ENCODE measurements at places on chromosomes 11 and 22.
A peak's percentile ranks its signal among the peaks of the same experiment; 100 is the strongest.

- DNase-seq: no peak
Measured at GRCh38 chr11:8597182-8597581, 3.2 kb upstream of the STK33 start.

- DNase-seq: no peak
Measured at GRCh38 chr11:117180661-117181585, 2.4 kb downstream of the SIDT2 start.

- DNase-seq: peak; percentile 79
Measured at GRCh38 chr11:611001-611996, 4.5 kb downstream of the IRF7 start.

DNA sequence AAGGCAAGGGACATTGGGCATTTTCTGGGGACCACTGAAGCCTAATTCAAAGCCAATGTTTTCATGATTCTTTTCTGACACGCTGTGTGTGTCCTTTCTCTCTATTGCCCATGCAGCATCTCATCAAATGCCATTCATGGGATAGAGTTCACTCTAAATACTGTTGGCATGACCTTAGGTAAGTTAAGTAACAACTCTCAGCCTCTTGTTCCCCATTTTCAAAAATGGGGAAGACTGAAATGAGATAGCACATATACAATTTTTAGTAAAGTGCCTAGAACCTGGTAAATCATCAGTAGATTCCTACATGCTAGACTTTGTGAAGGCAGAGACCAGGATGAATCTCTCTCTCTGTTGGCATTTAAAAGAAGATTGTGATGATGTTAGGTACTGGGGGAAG lies 12.7 kb upstream of the OR52K2 start:
- DNase-seq: no peak

DNA sequence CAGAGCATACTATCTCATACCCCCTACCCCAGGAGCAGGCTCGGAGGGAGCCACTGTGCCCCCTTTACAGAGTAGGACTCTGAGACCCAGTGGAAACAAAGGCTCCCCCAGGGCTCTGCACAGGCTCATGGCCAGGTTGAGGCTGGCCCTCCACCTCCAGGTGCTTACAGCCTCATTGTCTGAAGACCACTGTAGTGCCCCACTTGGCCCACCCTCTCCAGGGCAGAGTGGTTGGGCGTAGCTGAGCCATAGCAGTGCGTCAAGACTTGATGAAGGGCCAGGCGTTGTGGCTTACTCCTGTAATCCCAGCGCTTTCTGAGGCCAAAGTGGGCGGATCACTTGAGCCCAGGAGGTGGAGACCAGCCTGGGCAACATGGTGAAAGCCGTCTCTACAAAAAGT lies 1.7 kb downstream of the ANKRD13D start:
- DNase-seq: no peak

GRCh38 chr11:103948187-103948763 lies 88.2 kb upstream of the DDI1 start:
- no peak for DNase-seq

- DNase-seq: no peak
Measured at GRCh38 chr22:17429516-17429915, 60.3 kb downstream of the CECR2 start.

DNA sequence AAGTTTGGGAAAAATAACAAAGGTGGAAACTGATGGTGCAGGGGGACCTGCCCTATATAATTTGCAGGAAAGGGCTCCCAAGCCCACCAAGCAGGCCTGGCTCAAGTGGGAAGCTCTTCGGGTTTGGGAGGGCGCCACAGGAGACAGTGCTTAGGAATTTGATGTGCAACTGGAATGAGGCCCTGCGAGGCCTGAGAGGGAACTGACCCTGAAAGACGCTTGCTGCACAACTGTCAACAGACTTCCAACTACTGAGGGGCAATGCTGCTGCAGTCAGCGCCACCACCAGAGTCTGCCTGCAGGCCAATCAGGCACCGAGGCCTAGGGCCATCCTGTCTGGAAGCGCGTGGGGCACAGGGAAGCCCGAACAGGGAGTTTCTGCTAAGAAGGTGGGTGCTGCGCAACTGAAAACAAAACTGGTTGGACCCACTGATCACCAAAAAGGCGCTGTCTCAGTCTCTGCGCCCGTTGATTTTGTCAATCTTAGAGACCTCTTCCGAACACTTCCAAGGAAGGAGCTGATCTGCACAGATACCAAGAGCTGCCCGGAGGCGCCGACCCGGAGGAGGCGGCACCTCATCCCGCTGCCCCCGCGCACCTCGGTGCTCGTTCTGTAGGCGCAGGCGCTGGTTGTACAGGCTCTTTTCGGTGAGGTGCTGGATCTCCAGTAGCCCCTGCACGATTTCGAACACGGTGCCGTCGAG lies 667 bp downstream of the DGCR6L start:
- peak; percentile 58 for DNase-seq

DNA sequence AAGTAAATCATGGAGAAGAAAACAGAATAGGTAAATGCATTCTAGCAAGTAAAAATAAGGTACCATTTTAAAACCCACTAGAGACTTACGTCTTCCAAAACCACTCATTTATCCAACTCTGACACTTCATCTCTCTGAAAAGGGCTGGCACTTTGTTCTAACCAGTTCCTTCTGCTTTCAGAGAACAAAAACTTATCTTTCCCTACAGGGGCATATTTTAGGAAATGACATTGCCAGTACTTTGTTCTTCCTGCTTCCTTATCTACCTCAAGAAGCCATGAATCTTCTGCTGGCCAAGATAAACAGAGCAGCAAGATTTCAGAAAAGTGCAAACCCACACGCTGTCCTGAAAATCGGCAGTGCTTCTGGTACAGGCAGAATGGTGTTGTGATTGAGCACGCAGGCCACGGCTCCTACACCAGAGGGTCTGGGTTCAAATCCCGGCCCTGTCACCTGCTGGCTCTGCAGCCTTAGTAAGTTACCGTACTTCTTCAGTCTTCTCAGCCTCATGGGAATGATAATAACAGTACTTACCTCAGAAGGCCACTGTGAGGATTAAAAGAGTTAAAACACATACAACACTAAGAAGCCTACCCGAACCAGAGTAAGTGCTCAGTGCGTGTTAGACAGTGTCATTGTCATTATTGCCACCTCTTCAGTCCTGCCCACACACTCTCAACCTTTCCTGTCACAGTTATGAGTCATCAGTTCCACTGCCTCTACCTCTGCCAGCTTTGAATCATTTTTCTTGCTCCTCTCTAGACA lies 11.0 kb downstream of the MPZL3 start:
- no peak for DNase-seq

Measured in vagina (tissue), 2 donors.